ENCODE measurements at places on chromosomes 11 and 22.

- no peak for DNase-seq
These were observed 134.4 kb downstream of the NXPE2 start for GRCh38 chr11:114812733-114813132.

DNA sequence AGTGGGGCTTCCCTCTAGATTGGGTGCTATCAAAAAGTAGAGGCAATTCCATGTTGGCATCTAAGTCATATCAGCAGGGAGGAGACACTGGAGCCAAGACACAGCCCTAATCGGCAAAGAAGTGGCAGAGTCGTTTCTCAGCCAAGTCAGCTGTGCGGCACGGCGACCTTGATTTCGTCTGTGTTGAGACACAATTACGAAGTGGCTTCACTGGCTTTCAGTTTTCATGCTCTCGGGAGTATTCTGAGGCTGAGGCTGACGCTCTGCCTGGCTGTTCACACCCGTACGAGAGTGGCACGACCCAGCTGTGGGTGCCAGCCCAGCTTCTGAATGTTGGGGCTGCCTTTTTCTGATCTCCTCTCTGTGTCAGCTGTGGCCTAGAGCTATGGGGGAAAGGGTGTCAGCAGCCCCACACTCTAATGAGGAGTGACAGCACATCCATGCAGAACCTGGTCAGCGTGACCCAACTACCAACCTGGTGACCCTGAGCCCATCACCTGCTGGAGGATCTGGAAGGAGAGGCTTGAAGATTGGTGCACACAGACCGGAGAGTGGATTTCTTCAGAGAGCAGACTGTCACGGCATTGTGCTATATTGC lies 105.7 kb upstream of the TMEM45B start:
- DNase-seq: no peak

GRCh38 chr11:2835296-2835695 lies 50.3 kb downstream of the CDKN1C start:
- no peak for DNase-seq

DNA sequence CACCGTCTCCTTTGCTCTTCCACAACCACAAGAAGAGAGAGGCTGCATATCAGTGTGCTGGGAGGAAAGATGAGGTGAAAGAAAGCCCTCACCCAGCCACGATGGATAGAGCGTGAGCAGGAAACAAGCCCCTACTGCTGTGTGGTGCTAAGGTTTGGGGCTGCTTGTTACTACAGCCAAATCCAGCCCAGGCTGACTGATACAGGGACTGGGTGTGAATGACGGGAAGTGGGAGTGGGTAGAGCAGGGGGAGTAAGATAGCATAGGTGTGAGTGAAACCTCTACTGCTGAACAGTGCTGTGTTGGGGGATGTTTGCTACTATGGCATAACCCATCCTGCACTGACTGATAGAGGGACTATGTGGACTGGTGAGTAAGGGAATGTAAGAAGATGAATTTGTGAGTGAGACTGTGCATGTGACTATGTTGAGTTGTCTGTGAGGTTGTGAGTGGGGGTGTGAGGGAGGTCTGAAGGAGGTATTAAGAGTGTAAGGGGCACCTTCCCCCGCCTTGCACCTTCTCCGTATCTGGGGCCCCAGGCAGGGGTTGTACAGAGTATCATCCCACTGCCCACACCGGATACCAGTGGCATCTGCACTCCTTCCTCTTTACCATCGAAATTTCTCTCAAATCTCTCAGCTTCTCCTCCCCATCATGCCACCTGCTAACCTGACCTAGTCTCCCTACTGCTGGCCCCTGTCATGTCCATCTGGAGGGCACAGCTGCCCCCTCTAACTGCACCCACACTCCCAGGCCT lies 91.5 kb downstream of the MN1 start:
- DNase-seq: no peak

DNA sequence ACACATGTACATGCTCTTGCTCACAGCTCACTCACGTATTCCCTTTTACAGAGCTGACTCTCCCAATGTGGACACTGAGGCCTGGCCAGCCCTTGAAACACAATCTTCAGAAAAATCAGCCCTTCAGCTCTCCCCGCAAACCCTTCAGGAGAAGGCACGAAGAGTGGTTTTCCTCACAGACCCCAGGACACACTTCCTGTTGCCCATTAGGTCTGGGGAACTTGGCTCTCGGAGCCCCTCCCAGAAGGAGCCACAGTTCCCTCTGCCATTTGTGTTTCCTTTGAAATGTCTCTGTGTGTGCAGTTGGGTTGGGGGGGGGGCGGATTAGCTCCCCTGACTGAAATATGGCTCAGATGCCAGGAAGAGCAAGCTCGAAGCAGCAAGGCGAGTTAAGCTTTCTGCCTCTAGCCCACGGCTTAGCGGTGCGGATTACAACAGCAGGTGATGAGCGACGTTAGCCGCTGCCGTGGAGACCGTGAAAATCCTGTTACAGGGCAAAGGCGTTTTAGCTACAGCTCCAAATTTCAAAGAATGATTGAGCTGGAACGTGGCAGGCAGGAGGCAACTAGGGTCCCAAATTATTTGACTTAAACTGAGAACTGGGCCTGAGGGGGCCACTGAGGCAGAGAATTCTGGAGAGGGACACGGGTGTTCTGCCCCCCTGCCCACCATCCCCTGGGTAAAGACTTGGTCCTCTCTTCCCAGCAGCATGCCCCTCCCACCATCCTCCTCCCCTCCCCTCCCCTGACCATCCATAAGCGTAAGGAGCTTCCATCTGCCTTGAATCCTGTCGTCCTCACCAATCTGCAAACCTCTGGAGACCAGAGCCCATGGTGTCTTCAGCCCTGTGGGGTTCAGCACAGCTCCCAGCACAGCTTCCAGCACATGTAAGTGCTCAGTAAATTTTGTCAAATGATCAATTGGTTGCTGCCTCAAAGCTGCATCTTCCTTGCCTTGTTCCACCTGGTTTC lies 598.6 kb downstream of the BUD13 start:
- DNase-seq: no peak

- no peak for DNase-seq
These were observed 554 bp downstream of the LRRC32 start for GRCh38 chr11:76669901-76670484.

- no peak for DNase-seq
These were observed 229.7 kb downstream of the FAM76B start for GRCh38 chr11:95559899-95560298.

GRCh38 chr11:100105255-100105981 lies 581.7 kb upstream of the ARHGAP42 start:
- DNase-seq: no peak

GRCh38 chr22:28521451-28521850 lies 158.2 kb downstream of the TTC28 start:
- no peak for DNase-seq

GRCh38 chr11:119551420-119552105 lies 128.6 kb upstream of the THY1 start:
- DNase-seq: no peak

GRCh38 chr11:125211191-125211947 lies 46.8 kb downstream of the PKNOX2 start:
- DNase-seq: no peak

DNA sequence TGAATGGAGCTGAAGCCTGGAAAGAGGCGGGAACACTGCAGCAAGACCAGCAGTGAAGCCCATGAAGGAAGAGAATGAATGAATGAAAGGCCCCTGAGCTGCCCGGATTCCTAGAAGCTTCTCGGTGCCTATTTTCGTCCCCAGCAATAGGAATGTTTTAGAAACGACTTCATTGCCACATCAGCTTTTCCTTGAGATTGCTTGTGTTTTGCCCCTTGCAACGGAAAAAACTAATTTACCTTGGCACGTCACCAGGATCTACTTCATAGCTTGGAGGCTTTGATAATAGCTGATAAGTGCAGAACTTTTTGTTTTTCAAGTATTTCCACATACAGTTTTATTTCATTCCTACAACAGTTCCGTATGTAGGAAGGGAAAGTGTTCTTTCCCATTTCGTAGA lies 248.9 kb upstream of the NARS2 start:
- no peak for DNase-seq

DNA sequence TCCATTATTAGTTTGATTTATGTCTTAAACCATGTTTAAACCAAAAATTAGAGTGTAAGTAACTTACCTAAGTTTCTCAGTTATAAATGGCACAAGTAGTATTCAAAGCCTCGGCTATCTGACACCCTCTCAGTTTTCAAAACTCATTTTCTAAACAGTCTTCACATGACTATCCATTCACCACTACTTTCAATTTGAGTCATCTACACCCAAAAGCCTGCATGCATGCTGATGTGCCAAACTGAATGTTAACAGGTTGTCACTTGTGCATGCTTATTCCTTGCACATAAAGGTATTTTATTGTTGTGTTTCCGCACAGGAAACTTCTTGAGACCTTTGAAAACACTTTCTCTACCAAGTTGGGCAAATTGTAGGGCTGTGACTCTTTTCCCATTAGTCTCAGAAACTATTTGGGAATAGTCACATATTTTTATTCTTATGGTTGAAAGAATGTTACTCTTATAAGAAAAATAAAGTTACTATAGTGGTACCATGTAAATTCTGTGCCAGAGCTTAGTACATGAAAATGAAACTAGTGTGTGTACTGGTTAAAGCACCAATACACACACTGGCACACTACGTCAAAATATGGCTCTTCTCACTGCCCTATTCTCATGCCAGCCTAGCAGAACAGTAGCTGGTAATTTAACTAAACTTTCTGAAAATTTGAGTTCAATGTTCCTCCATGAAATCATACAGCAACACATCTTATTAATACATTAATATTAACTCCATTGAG lies 2.2 kb upstream of the OR51E2 start:
- DNase-seq: no peak

- DNase-seq: no peak
These were observed 49.7 kb downstream of the GRIK4 start for GRCh38 chr11:120561286-120561685.

- DNase-seq: no peak
These were observed 113.4 kb downstream of the LRRC4C start for GRCh38 chr11:41346042-41346441.

GRCh38 chr11:121334973-121335710 lies 42.6 kb downstream of the SC5D start:
- DNase-seq: no peak

DNA sequence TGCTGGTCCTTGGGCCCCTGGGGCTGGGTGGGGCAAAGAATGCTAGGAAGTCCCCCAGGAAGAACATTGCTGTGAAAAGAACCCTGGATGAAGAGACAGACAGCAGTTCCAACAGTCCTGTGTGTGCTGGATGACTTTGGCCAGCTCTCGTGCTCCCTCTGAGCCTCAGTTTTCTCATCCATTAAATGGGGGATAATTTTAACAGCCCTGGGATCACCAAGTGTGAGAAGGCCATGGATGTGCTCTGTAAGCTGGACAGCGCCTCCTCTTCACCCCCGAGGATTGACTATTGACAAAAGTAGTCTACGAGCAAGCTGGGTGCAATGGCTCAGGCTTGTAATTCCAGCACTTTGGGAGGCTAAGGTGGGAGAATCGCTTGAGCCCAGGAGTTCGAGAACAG lies 2.5 kb downstream of the LARGE2 start:
- no peak for DNase-seq

- no peak for DNase-seq
These were observed 11.3 kb upstream of the ADORA2A start for GRCh38 chr22:24416095-24416494.

- DNase-seq: no peak
These were observed 90.7 kb upstream of the RAG2 start for GRCh38 chr11:36688571-36689291.

DNA sequence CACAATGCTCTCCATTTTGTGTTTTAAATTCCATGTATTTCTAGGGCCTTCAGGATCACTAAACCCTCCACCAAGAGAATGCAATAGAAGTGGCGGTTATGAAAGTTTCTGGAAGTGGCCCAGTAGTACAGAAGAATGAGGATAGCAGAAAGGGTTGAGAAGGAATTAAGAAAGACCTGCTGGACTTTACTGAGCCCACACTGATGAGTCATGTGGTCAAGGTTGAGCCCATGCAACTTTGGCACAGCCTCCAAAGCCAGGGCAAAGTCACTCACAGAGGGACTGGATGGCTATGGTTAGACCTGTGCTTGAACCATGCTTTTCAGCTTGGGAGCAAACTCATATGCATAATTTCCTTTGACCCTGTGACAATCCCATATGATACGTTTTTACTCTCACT lies 102.9 kb upstream of the PLET1 start:
- DNase-seq: no peak

DNA sequence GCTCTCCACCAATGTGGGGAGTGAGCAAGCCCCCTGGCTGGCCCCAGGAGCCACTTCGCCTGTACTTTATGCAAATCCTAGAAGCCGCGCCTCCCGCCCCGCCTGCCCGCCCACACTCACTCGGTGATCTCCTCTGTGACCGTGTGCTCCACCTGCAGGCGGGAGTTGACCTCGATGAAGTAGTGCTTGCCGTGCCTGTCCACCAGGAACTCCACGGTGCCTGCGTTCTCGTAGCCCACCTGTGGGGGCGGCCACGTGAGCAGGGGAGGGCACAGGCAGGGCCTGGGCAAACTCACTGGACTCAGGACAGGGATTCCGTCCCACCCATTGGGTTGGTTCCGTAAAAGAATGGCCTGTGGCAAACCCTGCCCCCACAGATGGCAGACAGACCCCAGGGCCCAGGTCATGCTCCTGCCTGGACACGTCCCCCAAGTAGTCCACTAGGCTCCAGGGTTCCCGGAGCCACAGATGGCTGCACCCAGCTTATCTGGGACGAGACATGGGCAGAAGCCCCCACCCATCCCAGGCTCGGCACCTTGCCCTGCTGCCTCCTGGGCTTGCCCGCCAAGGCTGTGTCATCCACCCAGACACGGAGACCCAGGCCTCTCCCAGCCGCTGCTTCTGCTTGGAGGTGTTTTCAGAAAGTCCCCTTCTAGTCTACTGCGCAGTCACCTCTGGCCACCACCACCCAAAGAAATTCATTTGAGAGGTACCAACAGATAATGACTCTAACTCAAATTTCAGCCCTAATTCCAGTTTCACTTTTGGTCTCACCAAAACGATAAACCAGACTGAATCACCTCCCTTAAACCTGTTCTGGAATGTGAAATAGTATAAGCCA lies 12.1 kb downstream of the LRFN4 start:
- DNase-seq: peak; percentile 73

- DNase-seq: no peak
These were observed 40.9 kb downstream of the SERPINH1 start for GRCh38 chr11:75602951-75603350.

DNA sequence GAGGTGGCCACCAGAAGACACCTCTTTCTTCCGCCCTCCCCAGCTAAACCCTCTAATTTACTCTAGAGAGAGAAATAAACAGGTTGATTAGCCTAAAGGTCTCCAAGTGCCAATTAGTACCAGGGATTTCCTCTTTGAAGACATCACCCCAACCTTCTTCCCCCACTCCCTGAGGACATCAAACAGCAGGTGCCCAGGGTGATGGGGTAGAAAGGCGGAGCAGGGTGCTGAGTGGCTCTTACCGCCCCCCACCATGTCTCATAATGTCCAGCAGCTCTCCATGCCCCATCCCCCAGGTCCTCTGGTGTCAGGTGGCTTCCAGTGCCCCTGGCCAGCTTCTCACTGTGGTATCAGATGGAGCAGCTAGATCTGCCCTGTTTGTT lies 5.3 kb upstream of the GNAZ start:
- DNase-seq: no peak

GRCh38 chr11:62921573-62922188 lies 518 bp upstream of the CHRM1 start:
- DNase-seq: peak; percentile 48

GRCh38 chr11:18650859-18651557 lies 16.9 kb upstream of the SPTY2D1 start:
- DNase-seq: no peak

- DNase-seq: no peak
These were observed 84.1 kb downstream of the SLC1A2 start for GRCh38 chr11:35335226-35335625.

GRCh38 chr11:60988658-60989057 lies 17.2 kb downstream of the CD6 start:
- DNase-seq: no peak

All from head of caudate nucleus (tissue), 42 donors.